ENCODE measurements at places on chromosomes 3 and 15.

- DNase-seq, result no peak
These were observed 156.7 kb downstream of the DIPK2A start for GRCh38 chr3:144128108-144128892.

- no peak for DNase-seq
These were observed 70.5 kb upstream of the FOXB1 start for GRCh38 chr15:59933607-59934006.

GRCh38 chr15:91801836-91802534, 51.5 kb upstream of the SLCO3A1 start:
- DNase-seq, result no peak

GRCh38 chr3:116905794-116906193, 196.2 kb downstream of the TUSC7 start:
- no peak for DNase-seq

- no peak for DNase-seq
These were observed 124.1 kb upstream of the DLG1 start for GRCh38 chr3:197422506-197422905.

All from stimulated activated CD8-positive, alpha-beta memory T cell treated with anti-CD3 and anti-CD28 coated beads, Interleukin-7, amount 100 ng/mL, for 24 hours (primary cell).